MV-4-11 (cell line): ENCODE measurements at places on chromosomes 5 and 9.

GRCh38 chr5:122119205-122119604, 10.1 kb upstream of the ZNF474 start:
- no peak for DNase-seq

- no peak for DNase-seq
These were observed 377.3 kb downstream of the ICE1 start for GRCh38 chr5:5799826-5800225.

DNA sequence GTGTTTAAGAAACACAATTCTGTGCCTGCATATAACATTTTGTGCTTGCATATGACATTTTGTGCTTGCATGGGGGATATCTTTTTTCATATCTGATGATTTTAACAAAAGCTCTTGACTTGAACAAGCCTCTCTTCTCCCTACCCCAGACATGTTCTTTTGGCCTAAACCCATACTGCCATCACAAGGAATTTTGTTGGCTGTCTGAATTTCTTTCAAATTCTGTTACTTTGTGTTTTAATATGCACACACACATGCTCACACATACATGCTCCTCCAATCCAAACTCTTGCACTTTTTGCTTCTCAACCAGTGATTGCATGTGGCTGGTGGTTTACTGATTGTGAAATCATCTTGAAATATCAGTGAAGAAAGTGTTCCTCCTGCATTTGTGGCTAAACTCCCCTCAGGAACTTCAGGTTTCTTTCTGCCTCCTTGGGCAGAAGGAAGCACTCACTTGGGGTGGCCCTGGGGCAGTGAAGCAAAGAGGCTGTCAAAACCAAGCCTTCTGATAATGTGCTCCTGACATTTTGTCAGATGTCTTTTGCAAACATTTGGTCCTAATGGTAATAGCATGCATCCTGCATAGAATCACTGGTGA, 377.2 kb upstream of the KLF4 start:
- DNase-seq: peak; percentile 93

GRCh38 chr5:152151940-152152339, 227.3 kb upstream of the GLRA1 start:
- no peak for DNase-seq

DNA sequence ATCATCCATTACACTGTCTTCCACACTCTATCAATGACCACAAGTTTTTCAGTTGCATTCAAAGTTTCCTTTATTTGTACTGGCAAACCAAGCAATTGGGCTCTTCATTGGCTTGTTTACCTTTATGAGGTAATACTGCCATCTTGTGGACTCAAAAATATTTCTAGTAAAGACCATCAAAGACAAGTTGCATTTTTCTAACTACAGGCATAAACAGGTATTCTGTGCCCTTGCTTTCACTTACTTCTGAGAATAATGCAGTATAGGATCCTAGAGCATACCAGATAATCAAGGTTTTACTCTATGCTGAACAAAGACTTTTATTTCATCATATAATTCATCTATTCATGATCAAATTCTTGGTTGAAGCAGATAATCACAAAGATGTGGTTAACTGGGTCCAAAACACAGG, 173.7 kb upstream of the POU5F2 start:
- peak; percentile 26 for DNase-seq

- peak; percentile 85 for DNase-seq
These were observed 288.6 kb upstream of the DAB2 start for GRCh38 chr5:39713250-39713916.

GRCh38 chr5:174324680-174325079, 279.2 kb downstream of the NSG2 start:
- DNase-seq: no peak

DNA sequence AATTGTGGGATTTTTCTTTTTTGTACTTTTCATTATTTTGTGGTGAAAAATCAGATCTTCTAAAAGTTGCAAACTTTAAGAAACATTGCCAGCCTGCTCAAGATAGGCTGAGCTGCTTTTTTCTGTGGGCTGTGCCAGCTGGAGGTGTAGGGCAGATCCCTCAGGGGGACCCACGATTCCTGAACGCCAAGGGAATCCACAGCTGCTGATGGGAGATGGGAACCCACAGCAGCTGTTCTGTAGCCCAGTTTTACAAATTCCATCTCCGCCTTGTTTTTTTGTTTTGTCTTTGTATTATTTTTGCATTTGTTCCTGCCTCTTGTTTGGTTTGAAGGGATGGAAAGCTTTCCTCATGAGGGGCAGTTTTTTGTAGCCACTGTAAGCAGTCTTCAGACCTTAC, 91.0 kb downstream of the WWC1 start:
- no peak for DNase-seq
